NCI-H1105 (cell line): ENCODE measurements at places on chromosomes 16 and 17.
A peak's percentile ranks its signal among the peaks of the same experiment; 100 is the strongest.

DNA sequence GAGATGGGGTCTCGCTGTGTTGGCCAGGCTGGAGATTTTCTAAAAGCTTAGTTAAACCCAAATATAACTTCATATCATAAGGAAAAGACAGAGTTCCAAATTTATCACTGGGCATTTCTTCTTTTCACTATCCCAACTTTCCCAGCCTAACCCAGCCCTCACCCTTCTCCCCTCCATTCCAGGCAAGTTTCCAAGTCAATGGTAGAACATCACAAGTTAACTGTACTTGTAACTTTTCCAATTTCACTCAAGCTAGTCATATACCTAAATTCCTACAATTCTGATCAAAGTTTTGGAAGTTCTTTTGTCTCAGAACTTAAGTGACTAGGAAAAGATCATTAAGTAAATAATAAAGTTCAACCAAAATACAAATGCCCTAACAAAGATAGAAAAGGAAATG is 61.2 kb downstream of the USP32 start:
- no peak for DNase-seq

GRCh38 chr17:79027274-79027924 is 3.4 kb downstream of the C1QTNF1 start:
- no peak for DNase-seq

DNA sequence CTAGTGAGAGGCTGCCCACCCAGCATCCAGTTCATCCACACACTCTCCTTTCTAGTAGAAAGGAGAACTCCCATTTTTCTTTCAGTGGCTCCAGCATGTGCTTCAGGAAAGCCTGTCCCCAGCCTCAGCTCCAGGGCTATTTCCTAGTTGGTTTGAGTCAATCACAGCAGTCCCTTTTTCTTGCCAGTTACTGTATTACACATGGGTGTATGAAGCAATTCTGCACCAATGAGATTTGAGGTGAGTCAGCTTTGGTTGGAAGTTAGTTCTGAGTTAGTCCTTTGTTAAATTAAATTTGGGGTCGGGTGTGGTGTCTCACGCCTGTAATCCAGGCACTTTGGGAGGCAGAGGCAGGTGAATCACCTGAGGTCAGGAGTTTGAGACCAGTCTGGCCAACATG is 24.8 kb downstream of the RAD51D start:
- DNase-seq: no peak

DNA sequence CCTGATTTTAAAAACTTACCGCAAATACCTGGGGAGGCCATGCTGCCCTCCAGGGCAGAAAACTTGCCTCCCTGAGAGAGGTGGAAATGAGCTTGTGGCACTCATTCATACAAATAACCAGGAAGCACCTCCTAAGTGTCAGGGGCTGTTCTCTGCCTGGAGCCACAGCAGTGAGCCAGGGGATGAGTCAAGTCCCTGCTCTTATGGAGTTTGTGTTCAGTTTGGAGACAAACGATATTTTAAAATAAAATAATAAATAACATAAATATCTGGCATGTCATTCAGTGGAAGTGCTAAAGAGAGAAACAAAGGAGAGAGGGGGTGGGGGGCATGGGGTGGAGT is 313.8 kb downstream of the C16orf95 start:
- no peak for DNase-seq

DNA sequence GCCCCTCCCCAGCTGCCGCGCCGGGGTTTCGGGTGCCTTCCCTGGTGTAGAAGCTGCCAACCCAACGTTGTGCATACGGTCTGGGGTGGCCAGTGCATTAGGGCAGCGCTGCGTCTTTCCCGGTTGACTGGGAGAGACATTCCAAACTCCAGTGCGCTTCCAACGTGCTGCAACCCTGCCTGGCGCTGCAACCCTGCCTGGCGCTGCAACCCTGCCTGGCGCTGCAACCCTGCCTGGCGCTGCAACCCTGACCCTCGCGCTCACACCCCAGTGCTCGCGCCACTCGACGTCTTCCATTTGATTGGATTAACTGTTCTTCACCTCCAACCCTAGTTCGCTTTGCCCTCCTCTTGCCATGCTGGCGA is 488 bp upstream of the HAP1 start:
- no peak for DNase-seq

GRCh38 chr16:27474921-27475320 is 72.9 kb downstream of the IL21R start:
- DNase-seq: no peak

- no peak for DNase-seq
Measured at GRCh38 chr16:88297178-88297720, 85.5 kb upstream of the ZNF469 start.

- DNase-seq: no peak
Measured at GRCh38 chr16:3718019-3718391, 681 bp upstream of the TRAP1 start.

DNA sequence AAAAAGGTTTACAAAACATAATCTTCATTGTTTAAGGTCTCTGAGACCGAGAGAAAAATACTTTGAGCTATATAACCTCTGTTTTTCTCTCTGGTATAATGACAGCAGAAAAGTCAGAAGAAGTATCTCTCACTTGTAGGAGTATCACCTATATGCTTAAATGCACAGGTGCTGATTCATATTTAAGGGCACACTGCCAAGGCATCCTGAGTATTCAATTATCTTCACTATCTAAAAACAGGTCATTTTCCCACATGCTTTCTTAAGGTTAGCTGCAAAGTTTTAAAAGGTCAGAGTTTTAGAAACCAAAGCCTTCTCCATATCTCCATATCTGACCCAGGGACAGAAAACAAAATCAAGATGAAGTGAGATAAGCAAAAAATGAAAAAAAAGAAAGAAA is 99.3 kb upstream of the C17orf78 start:
- no peak for DNase-seq

DNA sequence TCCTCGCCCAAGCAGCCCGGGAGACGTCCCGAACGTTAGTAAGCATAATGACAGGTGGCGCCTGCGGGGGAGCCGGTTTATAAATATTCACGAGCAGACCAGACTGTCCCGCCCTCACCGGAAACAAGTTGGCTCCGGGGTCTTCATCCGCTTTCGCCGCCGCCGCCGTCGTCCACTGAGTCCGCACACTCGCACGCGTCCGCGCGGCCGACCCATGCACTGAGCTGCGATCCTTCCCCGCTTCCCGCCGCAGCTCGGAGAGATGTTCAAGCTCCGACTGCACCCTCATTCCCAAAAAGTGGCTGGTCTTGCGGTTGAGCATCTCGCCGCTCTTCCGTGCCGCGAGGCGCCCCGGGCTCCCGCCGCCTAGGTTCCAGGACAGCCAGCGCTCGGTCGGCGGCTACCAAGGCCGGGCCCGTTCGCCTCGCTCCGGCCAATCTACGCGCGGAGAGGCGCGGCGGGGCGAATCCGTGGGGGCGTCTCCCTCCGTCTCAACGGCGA is 385 bp downstream of the CFAP119 start:
- peak; percentile 15 for DNase-seq

- no peak for DNase-seq
Measured at GRCh38 chr16:72236866-72237265, 64.9 kb upstream of the PMFBP1 start.

DNA sequence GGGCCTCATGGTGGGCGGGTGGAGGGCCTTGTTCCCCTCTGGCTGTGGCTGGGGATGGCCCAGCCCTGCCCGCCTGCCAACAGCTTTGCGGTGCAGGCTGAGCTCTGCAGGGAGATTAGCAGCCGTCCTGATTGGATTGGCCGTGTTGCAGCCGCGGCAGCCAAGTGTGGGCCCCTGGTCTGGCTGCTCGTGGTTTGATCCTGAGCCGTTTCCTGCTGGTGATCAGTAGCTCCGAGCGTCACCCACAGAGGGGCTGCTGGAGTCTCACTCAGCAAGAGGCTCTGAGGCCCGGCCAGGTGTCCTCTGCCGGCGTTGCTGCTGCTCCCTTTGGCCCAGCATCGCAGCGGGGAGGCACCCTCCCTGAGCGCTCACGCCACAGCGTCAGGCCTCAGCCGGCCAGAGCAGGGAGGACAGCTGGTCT is 32.5 kb downstream of the BAIAP2 start:
- no peak for DNase-seq

DNA sequence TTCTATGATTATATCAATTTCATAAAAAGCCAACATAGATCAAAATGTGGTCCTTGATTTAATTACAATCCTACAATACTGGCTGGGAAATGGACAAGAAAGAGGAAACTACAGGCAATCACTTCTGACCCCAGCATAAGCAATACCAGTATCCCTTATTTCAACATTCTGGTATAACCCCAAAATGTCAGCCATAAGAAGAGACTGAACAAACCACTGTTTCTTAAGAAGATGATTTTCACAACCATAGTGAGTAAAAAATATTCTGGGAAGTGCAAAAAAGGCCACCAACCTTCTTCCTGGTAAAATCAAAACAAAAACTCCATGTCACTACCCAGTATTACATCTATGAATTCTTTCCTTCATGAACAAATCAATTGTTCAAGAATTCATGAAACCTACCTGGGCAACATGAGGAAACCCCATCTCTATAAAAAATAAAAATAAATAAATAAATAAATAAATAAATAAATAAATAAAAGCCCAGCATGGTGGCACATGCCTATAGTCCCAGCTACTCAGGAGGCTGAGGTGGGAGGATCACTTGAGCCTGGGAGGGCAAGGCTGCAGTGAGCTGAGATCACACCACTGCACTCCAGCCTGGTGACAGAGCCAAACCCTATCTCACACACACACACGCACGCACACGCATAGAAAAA is 7.5 kb downstream of the N4BP1 start:
- no peak for DNase-seq

- no peak for DNase-seq
Measured at GRCh38 chr16:85173146-85173980, 61.1 kb upstream of the CIBAR2 start.

DNA sequence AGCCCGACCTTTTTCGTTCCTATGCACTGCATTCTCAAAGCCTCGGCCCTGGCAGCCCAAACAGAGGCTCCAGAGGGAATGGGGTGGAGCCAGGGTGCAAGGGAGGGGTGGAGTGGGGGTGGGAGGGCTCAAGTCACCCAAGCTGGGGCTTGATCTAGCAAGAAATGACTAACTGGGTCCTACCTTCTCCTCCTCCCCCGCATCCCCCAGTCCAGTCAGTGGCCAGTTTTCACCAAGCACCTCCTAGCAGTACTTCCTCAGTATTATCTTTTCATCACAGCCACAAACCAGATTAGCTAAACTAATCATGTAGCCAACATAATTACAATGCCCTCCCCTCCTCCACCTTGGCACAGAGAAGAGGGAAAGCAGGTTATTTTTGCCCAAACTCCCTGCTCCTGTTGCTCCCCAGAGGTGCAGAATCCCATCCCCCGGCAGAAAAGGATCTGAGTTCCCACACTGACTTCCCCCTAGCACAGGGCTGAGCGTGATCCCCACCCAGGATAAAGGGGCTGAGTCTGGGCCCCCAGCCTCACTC is 2.2 kb downstream of the JUP start:
- no peak for DNase-seq

DNA sequence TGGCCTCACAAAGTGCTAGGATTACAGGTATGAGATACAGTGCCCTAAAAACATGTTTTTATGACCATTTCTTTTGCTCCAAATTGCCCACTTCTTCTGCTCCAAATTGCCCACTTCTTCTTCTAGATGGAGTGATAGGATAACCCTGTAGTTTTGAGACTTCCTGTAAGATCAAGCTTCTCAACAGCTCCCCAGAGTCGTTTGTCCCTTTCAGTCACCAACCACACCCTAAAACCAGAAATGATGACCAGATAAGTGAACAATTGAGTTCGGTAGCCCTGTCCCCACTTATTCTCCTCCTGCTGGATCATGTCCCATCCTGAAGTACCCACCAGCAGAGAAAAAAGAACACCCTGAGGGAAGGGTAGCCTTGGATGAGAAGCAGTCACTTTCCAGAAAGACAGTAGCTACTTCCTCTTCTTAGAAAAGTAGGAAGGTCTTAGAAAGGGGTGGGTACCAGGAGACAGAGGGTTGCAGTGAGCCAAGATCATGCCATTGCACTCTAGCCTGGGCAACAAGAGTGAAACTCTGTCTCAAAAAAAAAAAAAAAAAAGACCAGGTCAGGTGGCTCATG is 2.5 kb downstream of the ODAD4 start:
- no peak for DNase-seq

DNA sequence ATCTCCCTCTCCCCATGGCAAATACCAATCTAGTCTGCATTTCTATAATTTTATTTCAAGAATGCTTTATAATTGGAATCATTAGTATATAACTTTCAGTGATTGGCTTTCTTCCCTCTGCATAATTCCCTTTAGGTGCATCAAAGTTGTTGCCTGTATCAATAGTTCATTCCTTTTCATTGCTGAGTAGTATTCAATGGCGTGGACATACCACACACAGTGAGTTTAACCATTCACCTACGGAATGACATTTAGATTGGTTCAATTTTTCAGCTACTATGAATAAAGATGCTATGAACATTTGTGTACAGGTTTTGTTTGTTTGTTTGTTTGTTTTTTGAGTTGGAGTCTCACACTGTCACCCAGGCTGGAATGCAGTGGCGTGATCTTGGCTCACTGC is 9.7 kb downstream of the OTOA start:
- no peak for DNase-seq

DNA sequence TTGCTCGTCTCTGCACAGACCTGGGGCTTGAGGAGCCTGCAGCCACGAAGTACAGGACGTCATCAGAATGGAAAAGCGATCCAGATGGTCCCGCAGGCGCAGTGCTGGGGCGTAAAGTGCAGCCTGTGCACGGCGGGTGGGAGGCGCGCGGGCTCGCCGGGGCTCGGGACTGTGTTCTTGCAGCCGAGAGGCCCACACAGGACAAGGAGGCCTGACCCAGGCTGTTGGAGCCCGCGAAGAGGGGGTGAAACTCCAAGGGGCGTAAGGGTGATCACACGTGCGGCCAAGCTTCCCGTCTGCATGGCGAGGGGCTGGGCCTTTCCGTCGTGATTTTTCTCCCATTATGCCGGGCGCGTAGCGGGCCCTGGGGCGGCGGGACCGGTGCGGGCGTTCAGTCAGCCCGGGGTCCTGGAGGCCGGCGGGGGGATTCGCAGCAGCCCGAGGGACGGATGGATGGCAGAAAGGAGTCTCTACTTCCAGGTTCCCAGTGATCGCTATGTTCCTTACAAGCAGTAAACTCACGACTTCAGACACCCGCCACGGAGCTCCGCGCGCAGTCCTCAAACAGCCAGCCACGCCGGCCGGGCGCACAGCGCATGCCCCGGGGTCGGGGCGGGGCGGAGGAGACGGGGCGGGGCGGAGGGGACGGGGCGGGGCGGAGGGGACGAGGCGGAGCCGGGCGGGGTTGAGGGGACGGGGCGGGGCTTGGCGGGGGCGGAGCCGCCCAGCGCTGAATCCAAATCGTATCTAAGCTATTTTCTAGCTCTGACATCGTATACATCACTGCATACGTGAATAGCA is 141.0 kb upstream of the KCNJ18 start:
- DNase-seq: peak; percentile 79

DNA sequence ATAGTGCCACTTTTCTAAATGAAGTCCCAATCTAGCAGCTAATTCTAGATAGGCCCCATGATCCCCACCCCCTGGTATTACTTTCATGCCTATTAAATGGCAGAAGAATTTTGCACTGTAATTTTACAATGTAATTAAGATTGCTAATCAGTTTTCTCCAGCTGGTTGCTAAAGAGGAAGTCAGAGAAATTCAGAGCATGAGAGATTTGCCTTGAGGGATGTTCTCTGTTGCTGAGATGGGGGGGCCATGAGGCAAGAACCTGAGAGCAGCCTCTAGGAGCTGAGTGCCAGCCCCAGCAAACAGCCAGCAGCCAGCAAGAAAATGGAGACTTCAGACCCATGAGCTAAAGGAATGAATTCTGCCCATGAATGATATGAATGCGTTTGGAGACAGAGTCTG is 38.9 kb downstream of the SHCBP1 start:
- no peak for DNase-seq

- no peak for DNase-seq
Measured at GRCh38 chr17:72448019-72448418, 327.2 kb downstream of the SOX9 start.

- DNase-seq: no peak
Measured at GRCh38 chr16:85916141-85916890, 17.4 kb downstream of the IRF8 start.

- peak; percentile 30 for DNase-seq
Measured at GRCh38 chr16:89917773-89918452, 749 bp upstream of the MC1R start.
